ENCODE measurements at places on chromosomes 5 and 9.

- no peak for DNase-seq
Observed at GRCh38 chr5:126358525-126358924, 64.7 kb upstream of the GRAMD2B start.

GRCh38 chr9:104514901-104515300, 10.8 kb downstream of the OR13F1 start:
- no peak for DNase-seq

DNA sequence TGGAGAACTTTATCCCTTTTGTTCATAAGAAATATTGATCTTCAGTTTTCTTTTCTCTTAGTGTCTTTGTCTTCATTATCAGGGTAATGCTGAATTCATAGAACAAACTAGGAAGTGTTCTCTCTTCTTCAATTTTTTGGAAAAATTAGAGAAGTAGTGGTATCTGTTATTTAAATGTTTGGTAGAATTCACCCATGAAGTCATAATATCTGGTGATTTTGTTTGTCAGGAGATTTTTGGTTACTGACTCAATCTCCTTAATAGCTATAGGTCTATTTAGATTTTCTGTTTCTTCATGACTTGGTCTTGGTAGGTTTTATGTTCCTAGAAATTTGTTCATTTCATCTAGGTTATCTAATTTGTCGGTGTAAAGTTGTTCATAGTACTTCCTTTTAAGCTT, 45.4 kb upstream of the STARD4 start:
- DNase-seq, result no peak

GRCh38 chr5:93894601-93895354, 153.4 kb upstream of the POU5F2 start:
- no peak for DNase-seq

GRCh38 chr5:6493681-6494454, 45.2 kb downstream of the UBE2QL1 start:
- DNase-seq, result no peak

- DNase-seq, result no peak
Observed at GRCh38 chr9:130171226-130172148, 717 bp upstream of the NCS1 start.

- no peak for DNase-seq
Observed at GRCh38 chr5:14252793-14253192, 109.7 kb downstream of the TRIO start.

DNA sequence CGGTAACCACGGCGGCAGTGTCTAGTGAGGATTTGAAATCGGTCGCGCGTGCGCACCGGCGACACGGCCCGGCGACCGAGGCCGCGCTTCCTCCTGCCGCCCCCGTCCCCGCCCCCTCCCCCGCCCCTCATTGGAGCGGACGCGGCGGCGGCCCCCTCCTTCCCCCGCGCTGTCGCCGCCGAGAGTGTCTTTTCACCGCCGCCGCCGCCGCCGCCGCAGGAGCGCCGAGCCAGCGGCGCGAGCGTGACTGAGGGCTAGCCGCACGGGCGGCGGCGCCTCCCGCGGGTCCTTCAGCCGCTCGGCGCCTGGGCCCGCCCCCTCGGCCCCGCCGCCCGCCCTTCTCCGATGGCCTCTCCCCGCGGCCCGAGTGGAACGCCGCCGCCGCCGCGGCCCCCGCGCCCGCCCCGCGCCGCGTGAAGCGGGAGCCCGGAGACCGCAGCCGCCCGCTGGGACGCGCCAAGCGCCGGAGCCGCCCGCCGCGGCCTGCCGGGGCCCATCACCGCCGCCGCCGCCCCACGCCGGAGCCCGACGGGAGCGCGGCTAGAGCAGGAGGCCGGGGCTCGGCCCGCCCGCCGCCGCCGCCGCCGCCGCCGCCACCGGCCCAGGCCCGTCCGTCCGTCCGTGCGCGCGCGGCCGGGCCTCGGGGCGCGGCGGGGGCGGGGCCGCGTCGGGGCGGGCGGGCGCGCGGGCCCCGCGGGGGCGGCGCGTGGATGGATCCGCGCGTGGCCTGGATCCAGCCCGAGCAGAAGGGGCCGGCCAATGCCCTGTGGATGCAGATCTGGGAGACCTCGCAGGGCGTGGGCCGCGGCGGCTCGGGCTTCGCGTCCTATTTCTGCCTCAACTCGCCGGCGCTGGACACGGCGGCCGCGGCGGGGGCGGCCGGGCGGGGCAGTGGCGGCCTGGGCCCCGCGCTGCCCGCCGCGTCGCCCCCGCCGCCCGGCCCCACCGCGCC, at the start of gene TENT4A:
Gene TENT4A, plus strand, starts transcription at position 159 of the 952 bp plus-strand sequence. Its CDS starts 552 bp downstream, at position 711.
- DNase-seq, result no peak

DNA sequence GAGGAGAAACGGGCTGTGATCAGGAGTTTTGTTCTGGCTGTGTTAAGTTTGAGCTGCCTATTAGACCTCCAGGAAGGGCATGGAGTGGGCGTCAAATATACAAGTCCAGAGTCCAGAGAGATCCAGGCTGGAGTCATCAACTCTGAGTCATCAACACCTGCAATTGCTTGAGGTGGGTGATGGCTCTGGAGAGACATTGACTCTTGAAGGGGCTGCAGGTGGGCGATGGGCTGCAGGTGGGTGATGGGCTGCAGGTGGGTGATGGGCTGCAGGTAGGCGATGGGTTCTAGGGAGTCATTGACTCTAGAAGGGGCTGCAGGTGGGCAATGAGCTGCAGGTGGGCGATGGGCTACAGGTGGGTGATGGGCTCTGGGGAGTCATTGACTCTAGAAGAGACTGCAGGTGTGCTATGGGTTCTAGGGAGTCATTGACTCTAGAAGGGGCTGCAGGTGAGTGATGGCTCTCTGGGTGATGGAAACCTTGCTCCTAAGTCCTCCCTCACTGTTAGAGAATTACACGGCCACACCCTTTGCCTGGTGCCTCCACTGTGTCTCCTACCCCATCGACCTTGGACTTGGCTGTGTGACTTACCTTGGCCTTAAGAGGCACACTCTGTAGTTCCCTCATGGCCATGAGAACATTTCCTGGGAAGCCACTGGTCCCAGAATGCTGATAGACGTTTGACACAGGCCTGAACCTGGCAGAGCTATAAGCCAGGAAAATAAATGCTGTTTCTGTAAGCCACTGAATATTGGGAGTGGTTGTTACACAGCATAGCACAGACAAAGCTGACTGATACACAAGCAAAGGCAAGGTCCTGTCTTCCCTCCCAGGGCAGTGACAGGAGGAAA, 10.4 kb upstream of the FIBCD1 start:
- DNase-seq, result no peak

- DNase-seq, result no peak
Observed at GRCh38 chr9:106334081-106334480, 528.9 kb upstream of the ZNF462 start.

GRCh38 chr5:15393146-15393545, 106.8 kb upstream of the FBXL7 start:
- DNase-seq, result no peak

GRCh38 chr5:178675922-178676321, 49.1 kb upstream of the CLK4 start:
- no peak for DNase-seq

GRCh38 chr5:55102348-55102747, at the start of gene GZMA:
Gene GZMA (plus strand): TSS chr5:55102646. CDS start chr5:55102683, 37 bp downstream.
- no peak for DNase-seq

- peak; percentile 10 for DNase-seq
Observed at GRCh38 chr5:39714036-39714698, 289.4 kb upstream of the DAB2 start.

- no peak for DNase-seq
Observed at GRCh38 chr5:137101544-137101943, 397.6 kb downstream of the SPOCK1 start.

- no peak for DNase-seq
Observed at GRCh38 chr5:167786871-167787578, 504.4 kb upstream of the WWC1 start.

GRCh38 chr5:36418152-36418979, 116.7 kb upstream of the RANBP3L start:
- no peak for DNase-seq

GRCh38 chr5:78534905-78535200, 113.7 kb downstream of the LHFPL2 start:
- DNase-seq, result no peak

DNA sequence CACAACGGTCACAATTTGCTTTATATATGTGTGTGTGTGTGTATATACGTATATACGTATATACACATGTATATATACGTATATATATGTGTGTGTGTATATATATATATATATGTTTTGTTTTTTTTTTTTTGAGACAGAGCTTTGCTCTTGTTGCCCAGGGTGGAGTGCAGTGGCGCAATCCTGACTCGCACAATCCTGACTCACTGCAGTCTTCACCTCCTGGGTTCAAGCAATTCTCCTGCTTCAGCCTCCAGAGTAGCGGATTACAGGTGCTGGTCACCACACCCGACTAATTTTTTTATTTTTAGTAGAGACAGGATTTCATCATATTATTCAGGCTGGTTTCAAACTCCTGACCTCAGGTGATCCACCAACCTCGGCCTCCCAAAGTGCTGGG, 3.1 kb downstream of the RNF38 start:
- no peak for DNase-seq

- DNase-seq, result no peak
Observed at GRCh38 chr5:77194762-77195161, 15.7 kb upstream of the PDE8B start.

DNA sequence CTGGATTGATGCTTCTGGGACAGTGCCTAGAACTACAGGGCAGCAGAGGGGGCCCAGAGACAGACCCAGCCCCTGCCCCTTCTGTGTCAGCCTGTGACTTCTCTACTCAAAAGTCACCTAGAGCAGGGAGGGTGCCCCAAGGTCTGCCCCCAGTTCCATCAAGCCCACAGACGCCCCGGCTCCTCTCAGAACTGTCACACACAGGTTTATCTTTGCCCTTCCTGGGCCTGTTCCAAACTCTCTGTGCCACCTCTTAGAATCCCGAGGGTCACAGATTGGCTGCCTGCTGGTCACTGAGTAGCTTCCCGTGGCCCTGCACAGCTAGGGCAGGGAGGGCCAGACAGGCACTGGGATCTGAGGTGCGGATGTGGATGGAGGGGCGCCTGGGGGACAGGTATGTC, 1.7 kb downstream of the RGS14 start:
- DNase-seq, result no peak

Data from stimulated activated naive CD4-positive, alpha-beta T cell treated with Interleukin-2 at 50 U/mL for 16 hours (primary cell).